ENCODE measurements at places on chromosomes 13 and 19.

GRCh38 chr13:103517066-103517767 lies 451.0 kb upstream of the SLC10A2 start:
- no peak for DNase-seq

DNA sequence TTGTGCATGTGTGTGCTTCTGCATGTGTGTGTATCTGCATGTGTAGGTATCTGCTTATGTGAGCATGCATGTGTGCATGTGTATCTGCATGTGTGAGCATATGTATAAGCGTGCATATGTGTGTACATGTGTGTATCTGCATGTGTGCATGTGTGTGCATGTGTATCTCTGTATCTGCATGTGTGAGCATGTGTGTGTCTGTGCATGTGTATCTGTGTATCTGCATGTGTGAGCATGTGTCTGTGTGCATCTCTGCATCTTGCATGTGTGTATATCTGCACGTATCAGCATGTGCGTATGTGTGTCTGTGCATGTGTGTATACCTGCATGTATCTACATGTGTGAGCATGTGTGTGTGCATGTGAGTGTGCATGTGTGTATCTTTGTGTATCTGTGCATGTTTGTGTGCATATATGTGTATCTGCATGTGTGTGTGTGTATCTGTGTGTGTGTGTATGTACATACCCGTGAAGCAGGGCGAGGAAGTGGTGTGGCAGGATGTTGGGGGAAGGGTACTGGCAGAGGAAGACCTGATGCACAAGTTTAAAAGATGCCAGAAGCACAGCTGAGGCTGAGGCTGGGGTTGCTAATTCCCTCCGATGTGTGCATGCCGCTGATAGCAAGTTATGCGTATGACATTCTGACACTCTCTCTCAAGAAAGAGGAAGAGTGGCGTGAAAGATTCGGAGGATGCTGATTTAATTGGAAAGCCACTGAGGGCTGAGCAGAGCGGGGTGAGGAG lies 64.2 kb downstream of the TEX29 start:
- DNase-seq = no peak

GRCh38 chr19:2361246-2362045 lies 1.4 kb downstream of the TMPRSS9 start:
- DNase-seq = no peak

- peak; percentile 7 for DNase-seq
Measured at GRCh38 chr19:13366529-13367143, 139.6 kb downstream of the CACNA1A start.

GRCh38 chr13:46181377-46181839 lies 569 bp downstream of the LCP1 start:
- no peak for DNase-seq

DNA sequence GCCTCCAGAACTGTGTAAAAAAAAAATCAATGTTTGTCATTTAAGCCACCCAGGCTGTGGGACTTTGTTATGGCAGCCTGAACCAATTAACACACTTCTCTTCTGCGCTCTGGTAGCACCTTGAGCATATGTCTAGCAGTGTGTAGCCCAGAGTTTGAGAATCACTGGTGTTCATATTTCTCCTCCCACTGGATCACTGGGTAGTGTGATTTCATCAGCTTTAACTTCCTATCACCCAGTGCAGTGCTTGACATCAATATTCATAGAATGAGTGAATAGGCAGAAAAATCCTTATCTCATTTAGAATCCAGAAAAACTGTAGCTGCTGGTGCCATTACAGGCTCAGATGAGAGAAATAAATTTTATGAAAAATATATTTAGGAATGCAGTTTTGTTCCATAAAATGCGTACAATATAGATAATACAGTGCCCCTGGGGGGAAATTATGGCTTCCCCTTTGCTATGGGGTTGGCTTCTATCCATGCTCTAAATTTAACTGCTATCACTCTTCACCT lies 30.7 kb upstream of the WASF3 start:
- DNase-seq = no peak

- peak; percentile 82 for DNase-seq
Measured at GRCh38 chr19:18450931-18451836, 13.3 kb upstream of the ISYNA1 start.

- DNase-seq = no peak
Measured at GRCh38 chr13:99439048-99439447, 62.2 kb upstream of the TM9SF2 start.

GRCh38 chr13:27508802-27509201 lies 58.4 kb upstream of the MTIF3 start:
- DNase-seq = no peak

GRCh38 chr13:38473305-38473704 lies 123.7 kb downstream of the UFM1 start:
- DNase-seq = no peak

- no peak for DNase-seq
Measured at GRCh38 chr19:36009633-36010379, 1.2 kb upstream of the SYNE4 start.

DNA sequence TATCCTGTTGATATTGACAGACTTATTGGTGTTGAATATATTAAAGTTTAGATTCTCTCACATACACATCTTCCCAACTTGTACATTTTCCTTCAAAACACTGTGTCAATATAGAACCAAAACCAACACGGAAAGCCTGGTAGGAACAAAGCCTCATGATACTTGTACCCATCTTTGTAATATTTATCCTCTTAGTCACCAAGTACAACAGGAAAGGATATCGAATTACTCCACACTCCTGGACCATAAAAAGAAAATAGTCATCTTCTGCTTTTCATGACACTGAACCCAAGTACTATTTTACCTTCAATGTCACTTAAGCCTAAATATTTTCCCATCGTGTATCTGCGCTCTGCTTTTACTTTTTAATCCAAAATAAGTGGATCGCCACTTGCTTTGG lies 702.9 kb upstream of the PCDH9 start:
- DNase-seq = no peak

- DNase-seq = no peak
Measured at GRCh38 chr19:40685563-40685962, 4.9 kb downstream of the NUMBL start.

GRCh38 chr13:29801102-29801501 lies 49.3 kb downstream of the UBL3 start:
- no peak for DNase-seq

GRCh38 chr19:35990771-35991730 lies 3.9 kb upstream of the SDHAF1 start:
- no peak for DNase-seq

- peak; percentile 29 for DNase-seq
Measured at GRCh38 chr13:45752510-45752909, 50.4 kb downstream of the CBY2 start.

DNA sequence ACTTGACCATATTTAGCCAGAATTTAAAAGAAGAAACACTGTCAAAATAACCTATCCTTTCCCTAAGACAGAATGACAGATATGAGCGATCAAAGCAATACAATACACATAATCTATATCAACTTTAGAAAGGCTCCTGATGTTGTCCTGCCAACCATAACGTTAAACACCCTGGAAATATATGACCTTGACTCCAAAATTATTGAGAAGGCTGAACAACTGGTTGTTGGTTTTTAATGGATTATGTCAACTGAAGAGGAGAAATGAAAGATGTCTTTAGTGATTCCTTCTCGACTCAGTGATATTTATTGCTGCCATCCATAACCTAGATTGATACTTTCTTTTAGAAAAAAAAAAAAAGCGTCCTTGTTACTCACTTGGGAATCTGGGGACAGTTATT lies 957.2 kb downstream of the SLITRK1 start:
- no peak for DNase-seq

- DNase-seq = peak; percentile 87
Measured at GRCh38 chr19:41298348-41298964, 11.5 kb upstream of the CCDC97 start.

GRCh38 chr19:38032151-38032550 lies 125.1 kb downstream of the SIPA1L3 start:
- DNase-seq = no peak

- no peak for DNase-seq
Measured at GRCh38 chr19:18176367-18177310, 3.0 kb downstream of the IFI30 start.

GRCh38 chr19:47096721-47097120 lies 16.9 kb downstream of the ZC3H4 start:
- no peak for DNase-seq

DNA sequence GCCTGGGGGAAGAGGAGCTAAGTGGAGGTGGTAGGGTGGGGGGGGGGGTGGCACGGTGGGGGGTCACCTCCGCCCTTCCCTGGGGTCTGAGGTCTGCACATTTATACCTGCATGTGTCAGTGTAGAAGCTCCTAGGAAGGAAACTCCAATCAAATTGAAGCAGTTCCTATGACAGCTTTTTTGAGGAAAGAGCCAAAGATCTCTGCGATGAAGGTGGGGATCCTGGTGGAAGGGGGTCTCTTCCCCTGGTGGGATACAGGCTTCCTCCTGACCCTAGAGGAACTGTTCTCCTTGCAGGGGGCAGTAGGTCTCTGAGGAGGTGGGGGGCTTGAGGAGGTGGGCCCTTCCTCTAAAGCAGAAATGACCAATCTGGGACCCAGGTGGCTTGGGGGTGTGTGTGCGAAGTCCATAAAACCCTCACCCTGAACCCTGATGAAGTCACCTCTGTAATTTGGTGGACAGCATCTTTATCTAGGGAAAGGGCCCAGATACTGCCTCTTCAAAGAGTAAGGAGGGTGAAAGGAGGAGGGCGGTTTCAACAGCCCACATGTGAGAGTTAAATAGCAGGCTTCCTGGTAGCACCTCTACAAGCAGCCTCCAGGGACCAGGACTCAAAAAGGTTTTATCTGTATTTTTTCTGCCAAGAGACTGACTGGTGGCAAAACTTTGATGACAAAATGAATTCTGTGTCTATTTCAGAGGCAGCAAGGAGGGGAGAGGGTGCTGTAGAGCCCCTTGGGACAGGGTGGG lies 12.9 kb downstream of the RANBP3 start:
- DNase-seq = no peak

- no peak for DNase-seq
Measured at GRCh38 chr19:55047951-55048350, 9.9 kb upstream of the GP6 start.

GRCh38 chr19:30222428-30222873 lies 149.7 kb upstream of the ZNF536 start:
- peak; percentile 13 for DNase-seq

GRCh38 chr13:68292601-68293000 lies 1062.5 kb upstream of the PCDH9 start:
- DNase-seq = no peak

- DNase-seq = no peak
Measured at GRCh38 chr19:7722231-7722651, 9.7 kb downstream of the CLEC4G start.

DNA sequence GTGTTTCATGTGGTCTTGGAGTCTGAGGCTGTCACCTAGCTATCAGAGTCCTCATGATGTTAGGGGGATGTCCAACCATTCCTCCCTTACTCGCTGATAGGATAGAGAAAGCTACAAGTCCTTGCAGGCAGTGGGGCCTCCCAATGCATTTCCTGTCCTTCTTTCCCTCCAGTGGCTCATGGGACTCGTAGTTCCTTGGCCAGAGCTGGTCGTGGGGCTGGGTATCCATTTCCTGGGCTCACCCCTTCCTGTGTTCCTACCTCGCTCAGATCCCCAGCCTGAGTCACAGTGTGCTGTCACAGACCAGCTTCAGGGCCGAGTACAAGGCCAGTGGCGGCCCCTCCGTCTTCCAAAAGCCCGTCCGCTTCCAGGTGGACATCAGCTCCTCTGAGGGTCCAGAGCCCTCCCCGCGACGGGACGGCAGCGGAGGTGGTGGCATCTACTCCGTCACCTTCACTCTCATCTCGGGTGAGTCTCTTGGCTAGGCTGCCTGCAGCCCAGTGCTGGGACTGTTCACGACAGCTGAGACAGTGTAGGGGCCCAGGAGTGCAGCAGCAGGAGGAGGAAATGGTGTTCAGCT lies 19.1 kb downstream of the TMEM150B start:
- DNase-seq = no peak

DNA sequence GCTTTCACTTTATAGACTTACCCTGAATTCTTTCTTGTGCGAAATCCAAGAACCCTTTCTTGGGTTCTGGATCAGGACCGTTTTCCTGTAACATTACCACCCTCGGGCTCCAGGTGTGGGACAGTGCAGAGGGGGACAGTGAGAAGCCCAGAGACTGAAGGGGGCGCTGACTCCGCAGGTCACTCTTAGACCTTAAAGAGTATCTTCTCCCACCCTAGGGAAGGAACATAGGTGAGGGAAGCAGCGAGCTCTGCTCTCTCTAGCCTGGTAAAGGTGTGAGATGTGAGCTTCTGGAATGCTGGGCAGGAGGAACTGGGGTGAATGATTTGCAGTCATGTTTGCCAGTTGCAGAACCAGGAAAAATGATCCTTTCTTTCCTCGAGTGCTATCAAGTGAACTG lies 80.8 kb upstream of the ZNF507 start:
- DNase-seq = no peak

- no peak for DNase-seq
Measured at GRCh38 chr13:110218581-110219201, 88.3 kb downstream of the COL4A1 start.

- DNase-seq = no peak
Measured at GRCh38 chr13:66477816-66478215, 752.3 kb downstream of the PCDH9 start.

DNA sequence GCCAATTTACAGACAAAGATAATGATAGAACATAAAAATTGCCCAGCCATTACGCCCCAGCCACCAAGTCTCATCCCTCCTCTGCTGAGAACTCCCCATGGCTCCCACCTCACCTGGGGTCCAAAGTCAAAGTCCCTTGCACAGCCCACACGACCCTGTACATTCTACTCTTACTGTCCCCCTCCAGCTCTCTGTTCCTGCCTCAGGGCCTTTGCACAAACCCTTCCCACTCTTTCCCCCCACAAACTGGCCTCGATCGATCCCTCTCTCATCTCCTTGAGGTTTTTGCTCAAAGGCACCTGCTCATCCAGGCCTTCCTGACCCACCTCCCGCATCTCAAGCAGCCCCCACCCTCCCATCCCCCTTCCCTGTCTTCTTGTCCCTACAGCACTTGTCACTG lies 1.3 kb downstream of the DOCK6 start:
- no peak for DNase-seq

- peak; percentile 33 for DNase-seq
Measured at GRCh38 chr13:36919833-36920615, at the start of gene SMAD9. TSS of gene SMAD9 (minus strand) at chr13:36920238. CDS start at chr13:36879689, 40,549 bp downstream.

DNA sequence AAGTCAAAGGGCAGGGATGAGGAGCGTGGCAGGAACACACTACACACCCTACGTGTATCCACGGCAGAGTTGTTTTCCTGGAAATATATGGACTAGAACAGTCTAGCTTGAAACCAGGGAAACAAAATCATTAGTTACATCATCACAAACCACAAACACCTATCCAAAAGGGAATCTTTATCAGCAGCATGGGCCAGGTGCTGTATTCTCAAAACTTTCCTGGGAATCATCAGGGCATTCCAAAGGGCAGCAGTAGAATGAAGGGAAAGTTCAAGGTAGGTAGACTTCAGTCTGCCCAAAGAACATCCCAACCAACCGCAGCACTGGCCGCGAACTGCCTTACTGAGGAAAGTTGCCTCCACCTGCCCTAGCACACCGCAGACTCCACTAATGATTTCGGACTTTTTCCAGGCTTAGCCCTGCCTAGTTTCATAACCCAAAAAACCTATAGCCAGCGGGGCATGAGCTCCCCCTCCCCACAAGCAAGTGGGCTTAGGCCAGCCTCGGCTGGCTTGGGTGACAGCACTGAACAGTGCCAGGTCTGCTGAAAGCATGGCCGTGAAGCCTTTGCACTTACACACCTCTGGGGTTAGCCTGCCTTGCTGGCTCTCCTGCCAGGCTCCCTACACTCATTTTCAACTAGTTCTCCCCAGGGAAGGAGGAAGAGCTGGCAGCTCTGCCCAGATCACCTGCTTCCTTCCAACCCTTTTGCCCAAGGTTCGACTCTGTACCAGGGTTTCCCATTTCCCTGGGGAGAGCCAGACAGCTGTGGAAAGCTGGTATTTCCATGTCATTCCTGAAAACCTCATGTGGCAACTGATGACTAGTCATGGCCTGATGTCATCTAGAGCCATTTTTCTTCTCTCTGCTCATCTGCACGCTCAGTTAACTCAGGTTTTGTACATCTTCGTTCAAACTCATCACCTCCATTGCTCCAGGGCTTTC lies 77.3 kb upstream of the UBAC2 start:
- no peak for DNase-seq
